Activated naive CD8-positive, alpha-beta T cell treated with anti-CD3 and anti-CD28 coated beads for 36 hours (primary cell): ENCODE measurements at places on chromosomes 11 and 22.
A peak's percentile ranks its signal among the peaks of the same experiment; 100 is the strongest.

GRCh38 chr11:50267851-50268250, 235.2 kb downstream of the OR4C45 start:
- DNase-seq: no peak

DNA sequence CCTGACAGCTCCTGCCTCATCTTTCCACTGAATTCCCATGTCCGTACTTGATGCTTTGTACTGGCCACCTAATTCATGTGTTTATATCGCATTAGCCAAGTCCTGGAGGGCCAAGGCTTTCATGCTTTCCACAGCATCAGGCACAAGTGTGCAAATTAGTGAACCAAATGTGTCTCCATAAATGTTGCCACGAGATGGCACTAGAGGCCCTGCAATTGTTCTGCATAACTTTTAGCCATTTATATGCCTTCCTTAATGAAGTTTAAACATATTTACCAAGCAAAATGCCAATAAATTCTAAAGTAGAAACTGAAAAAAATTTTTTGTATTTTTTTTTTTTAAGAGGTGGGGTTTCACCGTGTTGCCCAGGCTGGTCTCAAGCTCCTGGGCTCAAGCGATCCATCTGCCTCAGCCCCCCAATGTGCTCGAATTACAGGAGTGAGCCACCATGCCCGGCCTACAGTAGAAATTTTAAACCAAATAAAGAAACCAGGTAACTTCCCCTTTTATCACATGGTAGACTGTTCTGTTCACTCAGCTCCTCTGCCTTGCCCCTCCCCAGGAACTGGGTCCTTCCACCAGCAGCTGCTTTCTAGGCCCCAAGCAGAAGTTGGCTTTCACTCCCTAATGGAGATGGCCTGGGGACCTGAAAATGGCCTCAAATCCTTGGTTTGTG, 20.8 kb upstream of the IL18BP start:
- peak; percentile 21 for DNase-seq

DNA sequence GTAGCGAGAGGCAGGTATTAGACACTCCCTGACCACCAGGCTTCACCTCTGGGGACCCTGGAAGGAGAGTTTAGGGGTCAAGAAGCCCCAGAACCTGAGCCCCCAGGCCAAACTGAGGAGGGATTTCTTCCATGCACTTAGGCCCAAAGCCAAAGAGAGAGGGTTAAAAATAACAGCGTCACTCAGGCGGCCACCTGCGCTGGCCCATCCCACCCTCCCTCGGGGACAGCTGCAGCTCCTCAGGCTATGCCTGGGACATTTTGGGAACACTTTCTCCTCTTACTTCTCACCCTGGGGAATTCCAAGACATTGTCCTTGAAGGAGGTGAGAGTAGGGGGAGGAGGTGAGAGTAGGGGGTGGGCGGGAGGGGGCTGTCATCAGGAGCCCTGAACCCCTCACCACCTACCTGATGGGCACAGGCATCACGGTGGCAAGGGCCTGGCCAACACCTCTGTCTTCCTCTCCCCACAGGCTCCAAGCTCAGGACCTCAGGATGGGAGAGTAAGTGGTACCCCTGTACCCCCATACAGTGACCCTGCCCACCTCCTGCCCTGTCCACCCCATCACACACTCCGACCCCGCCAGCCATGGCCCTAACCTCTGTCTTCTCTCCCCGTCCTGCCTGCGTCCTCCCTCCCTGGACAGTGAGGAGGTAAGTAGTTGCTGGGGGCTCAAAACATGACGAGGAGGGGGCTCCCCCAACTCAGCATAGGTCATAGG, 583 bp downstream of the TNNI2 start:
- no peak for DNase-seq

DNA sequence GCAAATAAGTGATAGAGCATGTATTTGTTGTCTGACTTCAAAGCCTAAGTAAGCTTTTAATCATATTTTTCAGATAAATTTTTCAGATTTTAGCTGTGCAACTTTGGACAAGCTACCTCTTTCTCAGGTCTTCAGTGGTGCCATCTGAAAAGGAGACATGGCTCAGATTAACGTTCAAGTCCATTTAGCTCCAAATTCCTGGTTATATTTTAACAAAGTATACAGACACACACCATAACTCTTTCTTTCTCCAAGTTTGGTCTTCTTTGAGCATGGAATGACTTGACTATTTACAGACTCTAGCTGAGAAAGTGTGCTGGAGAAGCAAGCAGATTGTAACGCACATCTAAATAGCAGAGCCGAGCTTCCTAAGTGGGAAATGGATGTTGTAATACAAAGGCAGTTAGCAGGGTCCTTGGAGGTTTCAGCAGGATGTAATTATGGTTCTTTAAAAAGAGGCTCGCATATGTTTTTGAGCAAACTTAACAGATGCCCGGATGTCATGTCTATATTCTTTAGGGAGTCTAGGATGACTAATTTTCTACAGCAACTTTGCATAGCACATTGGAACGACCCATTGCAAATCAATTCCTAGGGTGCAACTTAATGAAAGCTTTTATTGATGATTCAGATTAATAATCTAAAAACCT, 128.1 kb upstream of the E2F8 start:
- DNase-seq: no peak

DNA sequence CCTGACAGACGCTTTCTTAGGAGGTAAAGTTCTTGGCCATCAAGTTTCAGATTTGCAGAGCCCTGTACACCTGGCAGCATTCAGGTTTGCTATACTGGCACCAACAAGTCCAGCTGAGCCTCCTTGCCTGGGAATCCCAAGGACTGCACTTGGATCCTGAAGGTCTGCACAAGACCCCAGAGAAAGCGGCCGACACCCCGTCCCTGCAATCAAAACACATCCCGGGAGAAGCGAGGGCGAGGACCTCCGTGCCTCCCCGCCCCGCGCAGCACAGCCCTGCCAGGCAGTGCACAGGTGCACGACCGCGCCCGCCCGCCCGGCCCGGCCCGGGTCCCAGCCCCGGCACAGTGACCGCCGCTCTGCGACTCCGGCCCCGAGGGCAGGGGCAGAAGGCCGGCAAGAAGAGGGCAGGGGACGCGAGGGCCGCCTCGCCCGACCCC, 559 bp downstream of the MRTFA start:
- DNase-seq: no peak

DNA sequence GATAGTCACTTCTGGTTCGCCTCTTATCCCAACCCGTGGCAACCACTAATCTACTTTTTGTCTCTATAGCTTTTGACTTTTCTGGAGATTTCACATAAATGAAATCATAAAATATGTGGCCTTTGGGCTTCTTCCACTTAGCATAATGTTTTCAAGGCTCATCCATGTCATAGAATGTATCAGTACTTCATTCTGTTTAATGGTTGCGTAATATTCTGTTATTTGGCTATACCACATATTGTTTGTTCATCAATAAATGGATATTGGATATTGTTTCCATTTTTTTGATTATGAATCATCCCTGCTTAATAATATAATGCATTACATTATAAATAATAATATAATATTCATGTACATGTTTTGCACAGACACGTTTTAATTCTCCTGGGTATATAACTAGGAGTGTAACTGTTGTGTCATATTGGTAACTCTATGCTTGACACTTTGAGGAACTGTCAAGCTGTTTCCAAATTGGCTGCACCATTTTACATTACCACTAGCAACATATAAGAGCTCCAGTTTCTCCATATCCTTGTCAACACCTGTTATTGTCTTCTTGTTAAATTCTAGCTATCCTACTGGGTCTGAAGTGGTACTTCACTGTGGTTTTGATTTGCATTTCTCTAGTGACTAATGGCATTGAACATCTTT, 181.5 kb downstream of the CADM1 start:
- DNase-seq: no peak

DNA sequence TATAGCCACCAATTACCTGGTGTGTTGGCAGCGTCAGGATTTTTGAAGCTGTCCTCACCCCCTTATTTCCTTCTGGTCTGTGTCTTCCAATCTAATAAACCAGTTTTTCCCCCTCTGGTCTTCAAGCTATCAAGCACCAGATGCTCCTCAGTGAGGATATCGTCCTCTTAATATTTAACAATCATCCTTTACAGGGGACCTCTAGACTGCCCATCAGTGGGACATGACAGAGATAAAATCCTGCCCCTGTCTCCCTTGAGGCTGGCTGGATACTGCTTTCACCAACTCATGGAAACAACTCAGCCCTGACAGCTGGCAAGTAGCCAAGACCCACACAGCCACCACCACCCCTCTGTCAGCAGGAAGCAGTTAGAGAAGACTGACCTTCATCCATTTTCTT, 421.0 kb upstream of the API5 start:
- no peak for DNase-seq

- DNase-seq: no peak
Measured at GRCh38 chr11:132671851-132672370, 860.4 kb downstream of the OPCML start.

GRCh38 chr11:134821422-134821821, 409.4 kb upstream of the B3GAT1 start:
- DNase-seq: no peak

DNA sequence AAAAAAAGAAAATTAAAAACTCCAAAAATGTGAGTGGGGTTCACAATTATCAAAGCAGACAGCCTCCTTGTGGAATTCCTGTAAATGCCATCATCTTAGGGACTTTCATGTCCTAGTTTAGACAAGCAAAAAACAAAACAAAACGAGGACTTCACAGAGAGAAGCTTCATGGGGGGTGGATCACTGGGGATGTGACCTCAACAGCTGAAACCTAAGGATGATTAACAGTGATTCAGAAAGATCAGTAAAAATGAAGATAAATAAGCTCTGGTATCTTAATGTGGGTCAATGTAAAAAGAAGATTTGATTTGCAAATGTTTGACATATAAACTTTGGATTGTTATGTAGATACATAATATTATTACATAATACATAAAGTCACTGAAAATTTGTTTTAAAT, 8.1 kb upstream of the OR10W1 start:
- DNase-seq: no peak
